ENCODE measurements at places on chromosomes 12 and 14.

DNA sequence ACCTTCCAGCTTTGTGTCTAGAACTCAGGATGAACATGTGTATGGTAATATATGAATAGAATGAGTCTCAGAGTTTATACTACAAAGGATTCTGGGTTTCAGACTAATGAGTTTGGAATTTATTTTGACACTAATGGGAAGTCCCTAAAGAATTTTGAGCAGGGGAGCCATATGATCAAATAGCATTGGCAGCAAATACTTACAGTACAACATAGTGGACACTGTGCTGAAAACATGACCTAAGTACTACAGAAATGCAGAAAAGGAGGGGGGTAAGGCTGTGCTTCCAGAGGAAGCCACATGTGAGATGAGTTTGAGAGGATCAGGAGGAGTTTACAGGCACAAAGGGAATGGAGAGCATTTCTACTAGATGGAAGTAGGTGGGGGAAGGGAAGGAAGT lies 225.8 kb downstream of the C12orf42 start:
- DNase-seq = no peak
- no peak overlapping the region for H3K27ac ChIP-seq
- H3K27me3 ChIP-seq = no peaks in the 10 kb centered on the region
- no peaks in the 10 kb centered on the region for H3K4me1 ChIP-seq
- no peak overlapping the region for H3K4me3 ChIP-seq

GRCh38 chr12:9334041-9334692 lies 126.0 kb upstream of the PZP start:
- H3K27ac ChIP-seq = no peak overlapping the region
- no peak overlapping the region for H3K4me3 ChIP-seq
- H3K27me3 ChIP-seq = no peaks in the 10 kb centered on the region

DNA sequence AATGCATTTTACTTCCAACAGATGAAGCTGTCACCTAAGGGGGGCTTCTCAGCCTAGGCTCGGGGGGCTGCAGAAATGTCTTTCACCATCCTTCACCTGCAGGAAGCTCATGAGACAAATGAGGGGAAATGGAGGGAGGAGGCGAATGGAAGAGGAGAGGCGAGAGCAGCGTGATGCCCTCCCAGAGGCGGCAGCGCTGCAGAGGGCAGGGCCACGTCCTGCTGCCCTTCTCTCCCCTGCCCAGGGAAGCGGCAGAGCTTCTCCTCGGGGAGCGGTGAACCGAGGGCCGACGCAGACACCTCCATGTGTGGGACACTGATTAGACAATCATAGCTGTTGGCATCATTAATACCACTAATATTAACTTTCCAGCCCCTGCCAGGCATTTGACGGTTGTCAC lies 78.3 kb downstream of the SERPINA3 start:
- no peaks in the 10 kb centered on the region for H3K4me1 ChIP-seq
- no peak overlapping the region for H3K4me3 ChIP-seq
- H3K27me3 ChIP-seq = no peaks in the 10 kb centered on the region
- no peaks in the 10 kb centered on the region for H3K36me3 ChIP-seq

- H3K27ac ChIP-seq = peak overlapping the region; percentile 41
- no peak for DNase-seq
- H3K4me1 ChIP-seq = no peaks in the 10 kb centered on the region
- H3K4me3 ChIP-seq = no peak overlapping the region
Observed at GRCh38 chr12:114368685-114369452, 37.1 kb downstream of the TBX5 start.

- no peaks in the 10 kb centered on the region for H3K27me3 ChIP-seq
- no peak overlapping the region for H3K4me3 ChIP-seq
- no peaks in the 10 kb centered on the region for H3K4me1 ChIP-seq
Observed at GRCh38 chr14:50082784-50083466, 33.4 kb downstream of the VCPKMT start.
